Fibroblast of the conjunctiva (primary cell): ENCODE measurements at places on chromosomes 5 and 9.

- DNase-seq, result no peak
Measured at GRCh38 chr9:36192196-36192595, 1.5 kb downstream of the CLTA start.

DNA sequence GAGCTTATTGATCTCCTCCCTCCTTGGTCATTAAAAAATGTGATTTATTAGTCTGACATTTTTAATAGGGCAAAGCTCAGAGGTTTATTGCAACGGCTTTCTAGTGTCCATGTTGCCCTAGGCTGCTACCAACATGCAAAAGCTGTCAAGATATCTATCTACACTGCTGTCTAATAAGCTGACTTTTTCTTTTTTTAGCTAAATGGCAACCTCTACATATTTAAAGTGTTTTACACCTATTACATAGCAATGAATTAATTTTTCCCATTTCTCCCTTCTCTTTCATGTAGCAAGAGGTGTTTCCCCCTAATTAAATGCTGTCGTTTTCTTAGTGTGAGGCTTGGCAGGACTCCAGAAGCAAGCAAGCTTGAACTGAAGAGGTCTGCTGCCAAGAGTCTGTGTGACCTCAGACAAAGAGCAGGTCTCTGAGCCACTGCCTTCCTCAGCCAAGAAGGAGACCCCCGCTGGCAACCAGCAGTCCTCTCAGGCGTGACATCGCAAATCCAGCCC is 79.4 kb downstream of the GAS1 start:
- DNase-seq, result no peak

DNA sequence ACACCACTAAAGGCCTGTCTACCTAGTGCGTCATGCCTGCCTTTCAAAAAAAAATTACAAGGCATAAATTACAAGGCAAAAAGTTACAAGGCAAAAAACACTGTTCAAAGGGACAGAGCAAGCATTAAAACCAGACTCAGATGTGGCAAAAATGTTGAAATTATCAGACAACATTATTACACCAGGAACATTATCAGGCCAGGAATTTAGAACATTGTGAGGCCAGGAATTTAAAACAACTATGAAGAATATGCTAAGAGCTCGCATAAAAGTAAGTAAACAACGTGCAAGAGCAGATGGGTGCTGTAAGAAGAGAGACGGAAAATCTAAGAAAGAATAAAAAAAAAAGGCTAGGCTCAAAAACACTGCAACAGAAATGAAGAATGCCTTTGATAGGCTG is 18.2 kb upstream of the MLANA start:
- DNase-seq, result no peak

DNA sequence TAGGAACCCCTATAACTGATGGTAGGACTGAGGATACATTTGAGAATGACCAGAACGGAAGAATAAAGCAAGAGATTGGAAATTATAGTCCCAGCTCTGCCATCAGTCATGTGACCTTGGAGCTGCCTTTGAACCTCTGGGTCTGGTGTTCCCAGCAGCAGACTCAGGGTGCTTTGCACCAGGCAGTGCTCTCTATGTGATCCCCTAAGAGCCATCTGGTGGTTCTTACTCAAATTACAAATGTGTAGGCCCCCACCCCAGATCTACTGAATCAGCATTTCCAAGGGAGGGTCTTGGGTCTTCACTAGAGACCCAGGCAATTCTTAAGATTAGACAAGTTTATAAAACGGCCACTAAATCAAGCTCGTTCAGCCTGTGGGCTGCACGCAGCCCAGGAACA is 40.2 kb upstream of the PRDM12 start:
- no peak for DNase-seq

GRCh38 chr5:39660020-39660419 is 235.2 kb upstream of the DAB2 start:
- no peak for DNase-seq

DNA sequence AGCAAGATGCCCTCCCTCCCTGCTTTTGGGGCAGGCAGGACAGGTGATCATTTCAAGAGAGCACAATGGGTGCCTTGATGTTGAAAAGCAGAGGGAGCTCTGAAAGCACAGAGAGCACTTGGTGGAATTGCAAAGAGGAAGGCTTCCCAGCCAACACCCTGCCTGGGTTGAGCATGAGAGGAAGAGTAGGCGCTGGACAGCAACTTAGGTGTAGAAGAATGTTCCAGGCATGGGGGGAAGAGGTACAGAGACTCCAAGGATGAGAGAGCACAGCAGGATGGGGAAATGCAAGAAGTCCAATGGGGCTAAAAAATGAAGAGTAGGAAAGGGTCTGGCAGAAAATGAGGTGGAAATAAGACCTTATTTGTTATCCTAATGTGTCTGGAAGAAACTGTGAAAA is 144.8 kb downstream of the TRIM36 start:
- no peak for DNase-seq

- no peak for DNase-seq
Measured at GRCh38 chr5:96111080-96111756, 149.6 kb upstream of the ELL2 start.

DNA sequence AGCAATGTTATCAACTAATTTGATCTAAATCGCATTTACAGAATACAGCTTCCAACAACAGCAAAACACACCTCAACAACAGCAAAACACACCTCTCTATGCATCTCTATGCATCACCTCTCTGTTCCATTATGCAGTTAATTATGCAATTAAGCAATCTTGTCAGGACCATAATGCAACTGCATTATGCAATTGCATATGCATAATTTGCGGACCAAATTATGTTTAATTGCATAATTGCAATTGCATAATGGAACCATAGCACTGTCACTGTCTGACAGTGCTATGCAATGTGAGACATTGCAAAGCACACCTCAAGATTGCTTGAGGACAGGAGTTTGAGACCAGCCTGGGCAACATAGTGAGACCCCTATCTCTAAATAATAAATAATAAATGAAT is 80.4 kb upstream of the PRSS3 start:
- DNase-seq, result no peak

GRCh38 chr5:54518818-54519508 is 1.4 kb downstream of the SNX18 start:
- no peak for DNase-seq
